Cardiac muscle cell (in vitro differentiated cells and primary cell): ENCODE measurements at places on chromosomes 1 and 21. TPM values are rescaled to one million over a fixed set of nuclear protein-coding genes. Genes with fewer than 3 reads are reported as not detected.
A peak's percentile ranks its signal among the peaks of the same experiment; 100 is the strongest.

GRCh38 chr1:77222496-77222895 is 3.3 kb upstream of the PIGK start:
- no peak for DNase-seq
- no peaks in the 10 kb centered on the region for H3K27me3 ChIP-seq
- no peak overlapping the region for H3K27ac ChIP-seq

GRCh38 chr1:154556422-154556821 is 2.0 kb downstream of the UBE2Q1 start:
- DNase-seq: peak; percentile 70
- H3K27me3 ChIP-seq: no peaks in the 10 kb centered on the region
- peak overlapping the region; percentile 63 for H3K4me3 ChIP-seq
- H3K27ac ChIP-seq: peak overlapping the region; percentile 81
- H3K4me1 ChIP-seq: peaks cover 20% of the 10 kb centered on the region
- H3K36me3 ChIP-seq: peaks cover 39% of the 10 kb centered on the region

The PGBD5 gene
- polyA plus RNA-seq: 0.40 TPM in 1 of 2 replicates, not detected in the other

GRCh38 chr1:75996196-75996595 is 64.0 kb upstream of the ASB17 start:
- H3K27ac ChIP-seq: no peak overlapping the region
- H3K36me3 ChIP-seq: no peaks in the 10 kb centered on the region
- DNase-seq: no peak
- peaks cover 4% of the 10 kb centered on the region for H3K4me1 ChIP-seq

GRCh38 chr1:118841521-118841920 is 146.6 kb downstream of the TBX15 start:
- no peak overlapping the region for H3K27ac ChIP-seq
- no peaks in the 10 kb centered on the region for H3K4me1 ChIP-seq
- H3K36me3 ChIP-seq: no peaks in the 10 kb centered on the region
- H3K4me3 ChIP-seq: no peak overlapping the region

The SPRR1B gene
- polyA plus RNA-seq: not detected in 2 replicates

DNA sequence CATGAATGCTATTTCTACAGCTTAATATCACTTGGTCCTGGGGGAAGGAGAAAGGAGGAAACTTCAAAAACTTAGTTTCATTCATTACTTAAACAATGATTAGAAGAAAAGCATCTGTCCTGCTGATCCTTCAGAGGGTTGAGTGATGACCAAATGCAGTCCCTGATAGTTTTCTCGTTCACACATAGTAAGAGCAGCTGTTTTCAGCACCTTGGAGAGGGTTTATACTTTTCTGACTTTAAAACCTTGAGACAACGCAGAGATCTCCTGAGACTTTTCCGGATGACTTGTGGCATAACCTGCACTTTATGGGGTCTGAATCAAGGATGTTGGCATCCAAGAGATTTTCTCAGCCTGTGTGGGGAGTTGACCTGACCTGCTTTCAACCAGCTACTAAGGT is 94.0 kb upstream of the KCND3 start:
- peak; percentile 76 for DNase-seq
- H3K36me3 ChIP-seq: no peaks in the 10 kb centered on the region
- no peaks in the 10 kb centered on the region for H3K4me1 ChIP-seq
- no peak overlapping the region for H3K27ac ChIP-seq

DNA sequence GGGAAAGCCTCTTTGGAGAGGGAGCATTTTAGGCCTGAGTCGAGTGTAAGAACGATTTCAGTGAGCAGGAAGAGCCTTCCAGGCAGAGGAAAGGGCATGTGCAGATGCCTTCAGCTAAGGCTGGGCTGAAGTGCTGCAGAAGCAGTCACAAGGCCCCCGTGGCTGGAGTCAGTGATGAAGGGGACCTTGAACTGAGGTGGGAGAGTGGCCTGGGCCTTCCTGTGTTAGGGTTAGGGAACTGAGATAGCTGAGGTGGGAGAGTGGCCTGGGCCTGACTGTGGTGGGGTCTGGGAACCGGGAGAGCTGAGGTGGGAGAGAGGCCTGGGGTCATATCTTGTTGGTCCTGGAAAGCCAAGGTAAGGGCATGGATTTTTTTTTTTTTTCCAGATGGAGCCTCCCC is 50.9 kb upstream of the ETV3 start:
- H3K4me1 ChIP-seq: no peaks in the 10 kb centered on the region
- no peak overlapping the region for H3K4me3 ChIP-seq
- H3K36me3 ChIP-seq: no peaks in the 10 kb centered on the region
- H3K27ac ChIP-seq: no peak overlapping the region
- no peaks in the 10 kb centered on the region for H3K27me3 ChIP-seq

The TDRD5 gene
- polyA plus RNA-seq: not detected in 2 replicates

DNA sequence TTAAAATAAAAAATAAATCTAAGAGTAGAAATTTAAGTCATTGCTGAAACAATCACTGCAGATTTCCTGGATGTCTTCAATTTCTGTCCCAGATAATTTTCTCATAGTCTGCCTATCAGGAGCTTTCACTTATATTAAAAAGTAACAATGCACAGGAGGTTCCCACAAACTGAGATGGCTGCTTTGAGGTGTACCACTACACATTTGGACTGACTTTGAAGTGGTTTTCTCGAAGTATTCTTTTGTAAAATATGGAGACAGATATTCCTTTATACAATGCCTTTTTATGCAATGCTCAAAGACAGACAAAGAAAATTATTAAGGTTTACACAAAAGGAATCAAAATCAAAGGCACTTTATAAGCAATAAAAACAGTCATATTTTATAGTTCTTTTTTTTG is 24.5 kb downstream of the TOR1AIP2 start:
- DNase-seq: no peak
- H3K4me3 ChIP-seq: no peak overlapping the region

DNA sequence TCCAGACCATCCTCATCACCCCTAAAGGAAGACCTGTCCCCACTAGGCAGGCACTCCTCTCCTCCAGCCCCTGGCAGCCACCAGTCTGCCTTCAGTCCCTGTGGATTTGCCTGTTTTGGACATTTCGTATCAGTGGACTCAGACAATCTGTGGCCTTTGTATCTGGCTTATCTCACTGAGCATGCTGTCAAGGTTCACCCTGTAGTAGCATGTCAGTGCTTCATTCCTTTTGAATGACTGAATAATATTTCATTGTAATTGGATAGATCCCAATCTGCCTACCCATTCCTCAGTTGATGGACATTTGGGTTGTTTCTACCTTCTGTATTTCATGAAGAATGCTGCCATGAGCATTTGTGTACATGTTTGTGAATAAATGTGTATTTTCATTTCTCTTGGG is 32.9 kb upstream of the RNF187 start:
- H3K36me3 ChIP-seq: no peaks in the 10 kb centered on the region
- H3K27me3 ChIP-seq: no peaks in the 10 kb centered on the region
- peaks cover 14% of the 10 kb centered on the region for H3K4me1 ChIP-seq
- no peak for DNase-seq
- no peak overlapping the region for H3K4me3 ChIP-seq

- H3K27ac ChIP-seq: no peak overlapping the region
- H3K4me1 ChIP-seq: no peaks in the 10 kb centered on the region
- H3K4me3 ChIP-seq: no peak overlapping the region
- no peak for DNase-seq
- H3K27me3 ChIP-seq: no peaks in the 10 kb centered on the region
Measured at GRCh38 chr21:28482657-28483056, 510.0 kb downstream of the LTN1 start.

DNA sequence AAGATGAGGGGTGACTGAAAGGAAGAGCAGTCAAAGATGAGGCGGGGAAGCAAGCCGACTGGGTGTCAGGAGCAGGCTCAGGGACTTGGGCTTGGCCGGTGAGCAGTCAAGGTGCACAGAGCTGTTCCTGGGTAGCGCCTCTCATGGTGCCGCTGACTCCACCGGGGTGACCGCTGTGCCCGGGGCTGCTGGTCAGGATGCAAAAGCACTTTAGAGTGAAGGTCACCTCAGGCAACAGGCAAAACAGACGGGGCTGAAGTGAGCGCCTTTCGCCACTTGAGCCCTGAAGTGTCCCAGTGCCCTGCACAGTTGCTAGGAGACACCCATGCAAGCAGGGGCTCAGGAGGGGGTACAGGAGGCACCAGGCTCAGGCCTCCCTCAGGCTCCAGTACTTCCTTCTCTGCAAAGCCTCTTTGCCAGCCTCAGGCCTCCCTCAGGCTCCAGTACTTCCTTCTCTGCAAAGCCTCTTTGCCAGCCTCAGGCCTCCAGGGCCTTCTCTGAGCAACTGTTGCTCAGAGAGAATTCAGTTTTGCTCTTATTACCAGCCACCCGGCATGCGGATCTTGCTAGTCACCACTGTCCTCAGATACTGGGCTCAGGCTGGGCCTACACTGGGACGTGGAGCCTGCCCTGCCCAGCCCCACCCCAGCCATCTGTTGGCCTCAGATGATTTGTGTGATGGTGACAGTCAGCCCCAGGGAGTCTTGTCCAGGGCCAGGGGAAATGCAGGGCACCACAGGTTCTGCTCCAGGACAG is 99.7 kb upstream of the IRF2BP2 start:
- no peak for DNase-seq
- no peaks in the 10 kb centered on the region for H3K36me3 ChIP-seq
- H3K27ac ChIP-seq: peak overlapping the region; percentile 56

DNA sequence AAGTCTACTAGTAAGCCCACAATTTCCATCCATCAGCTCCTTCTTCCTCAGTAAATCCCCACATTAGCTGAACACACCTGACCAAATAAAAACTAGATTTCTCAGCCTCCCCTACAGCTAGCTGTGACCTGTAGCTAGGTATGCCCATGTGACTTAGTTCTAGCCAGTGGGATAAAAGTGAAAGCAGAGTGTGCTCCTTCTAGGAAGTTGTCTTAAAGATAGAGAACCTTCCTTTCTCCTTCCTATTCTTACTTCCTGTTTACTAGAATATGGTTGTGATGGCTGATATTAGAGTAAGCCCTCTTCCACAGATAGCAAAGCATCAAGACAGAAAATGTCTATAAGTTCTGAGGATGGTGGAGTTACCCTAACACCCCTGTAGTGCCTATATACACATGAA is 67.0 kb downstream of the PIK3R3 start:
- H3K27ac ChIP-seq: no peak overlapping the region
- peaks cover 23% of the 10 kb centered on the region for H3K36me3 ChIP-seq
- no peaks in the 10 kb centered on the region for H3K4me1 ChIP-seq
- H3K27me3 ChIP-seq: no peaks in the 10 kb centered on the region
- no peak for DNase-seq
- H3K4me3 ChIP-seq: no peak overlapping the region

DNA sequence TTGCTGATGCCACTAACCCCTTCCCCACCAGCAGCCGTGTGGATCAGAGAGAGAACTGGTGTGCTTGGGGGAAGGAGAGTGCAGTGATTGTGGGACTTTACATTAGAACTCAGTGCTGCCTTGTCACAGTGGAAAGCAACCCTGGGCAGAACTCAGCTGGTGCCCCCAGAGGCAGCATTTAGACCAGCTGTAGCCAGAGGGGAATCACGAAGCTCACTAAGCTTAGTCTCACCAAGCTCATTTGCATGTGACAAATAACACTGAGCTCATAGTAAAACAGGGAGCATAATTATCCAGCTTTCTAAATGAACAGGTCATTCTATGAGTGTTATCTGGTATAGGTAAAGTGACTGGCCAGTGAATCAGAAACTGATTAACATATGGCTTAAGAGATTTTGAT is 9.8 kb upstream of the SMAP2 start:
- no peak for DNase-seq
- H3K27ac ChIP-seq: no peak overlapping the region
- no peaks in the 10 kb centered on the region for H3K36me3 ChIP-seq
- no peak overlapping the region for H3K4me3 ChIP-seq
- H3K4me1 ChIP-seq: no peaks in the 10 kb centered on the region
- H3K27me3 ChIP-seq: no peaks in the 10 kb centered on the region

The RHOU gene
- polyA plus RNA-seq: 0.79 and 2.3 TPM in 2 replicates

The FMO3 gene
- not detected in 2 replicates for polyA plus RNA-seq

GRCh38 chr21:45079351-45079750 is 5.0 kb downstream of the ADARB1 start:
- H3K27ac ChIP-seq: no peak overlapping the region
- no peaks in the 10 kb centered on the region for H3K36me3 ChIP-seq
- no peak for DNase-seq
- no peaks in the 10 kb centered on the region for H3K4me1 ChIP-seq
- H3K27me3 ChIP-seq: peaks cover 14% of the 10 kb centered on the region

DNA sequence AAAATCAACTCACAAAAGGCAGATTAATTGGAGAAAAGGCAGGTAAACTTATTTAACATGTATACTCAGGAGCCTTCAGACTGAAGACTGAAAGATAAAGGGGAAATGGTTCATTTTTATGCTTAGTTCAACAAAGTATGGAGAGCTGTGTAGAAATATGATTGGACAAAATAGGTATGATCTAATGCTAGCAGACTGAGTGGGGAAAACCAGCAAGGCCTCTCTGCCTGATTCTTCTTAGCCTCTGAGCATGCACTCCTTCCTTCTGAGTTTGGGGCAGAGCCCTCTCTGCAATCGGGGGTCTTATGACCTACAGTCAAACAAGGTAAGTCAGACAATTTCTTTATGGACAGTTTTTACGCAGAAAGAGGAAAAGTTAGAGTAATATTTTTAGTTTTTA is 38.8 kb upstream of the SUCO start:
- peaks cover 25% of the 10 kb centered on the region for H3K4me1 ChIP-seq
- H3K27me3 ChIP-seq: no peaks in the 10 kb centered on the region
- no peaks in the 10 kb centered on the region for H3K36me3 ChIP-seq
- DNase-seq: no peak
- H3K27ac ChIP-seq: no peak overlapping the region

GRCh38 chr1:32246888-32247273 is at the start of gene FAM167B:
TSS of gene FAM167B (plus strand) at chr1:32247222. CDS start at chr1:32247422, 200 bp downstream.
- H3K27ac ChIP-seq: no peak within 1 kb of the TSS
- DNase-seq: no peak
- H3K36me3 ChIP-seq: no peaks in the 10 kb centered on the region

- DNase-seq: no peak
- H3K27me3 ChIP-seq: no peaks in the 10 kb centered on the region
- H3K36me3 ChIP-seq: no peaks in the 10 kb centered on the region
- H3K27ac ChIP-seq: peak overlapping the region; percentile 35
Measured at GRCh38 chr21:28751176-28751575, 241.5 kb downstream of the LTN1 start.

GRCh38 chr1:175078629-175079028 is 11.0 kb downstream of the TNN start:
- no peak overlapping the region for H3K27ac ChIP-seq
- no peak overlapping the region for H3K4me3 ChIP-seq
- no peaks in the 10 kb centered on the region for H3K4me1 ChIP-seq
- no peaks in the 10 kb centered on the region for H3K36me3 ChIP-seq

DNA sequence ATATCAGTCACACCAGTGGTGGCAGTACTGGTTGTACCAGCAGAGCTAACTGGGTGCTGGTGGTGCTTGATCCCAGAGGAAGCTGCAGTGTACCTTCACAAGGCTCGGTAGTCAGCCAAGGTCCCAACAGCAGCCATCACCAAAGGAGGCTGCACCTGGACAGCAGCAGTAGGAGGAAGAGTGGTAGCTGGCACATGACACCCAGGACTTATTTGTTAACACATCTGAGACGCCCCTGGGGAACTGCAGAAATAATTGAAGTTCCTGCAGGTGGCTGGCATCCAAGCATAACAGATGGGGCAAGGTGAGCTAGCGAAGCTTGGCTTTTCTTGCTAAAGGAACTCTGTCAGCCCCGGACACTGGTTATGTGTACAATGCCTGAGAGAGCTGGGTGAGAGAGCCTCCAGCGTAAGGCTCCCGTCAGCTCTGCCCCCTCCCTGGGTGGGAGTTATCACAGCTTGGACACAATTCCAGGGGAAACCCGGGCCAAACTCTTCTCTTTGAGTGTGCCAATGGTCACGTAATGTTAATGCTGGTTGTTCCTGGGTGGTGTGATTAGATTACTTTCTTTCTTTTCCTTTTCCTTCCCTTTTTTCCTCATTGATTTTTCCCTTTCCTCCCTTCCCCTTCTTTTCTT is 29.1 kb upstream of the PARP1 start:
- no peaks in the 10 kb centered on the region for H3K27me3 ChIP-seq
- H3K36me3 ChIP-seq: no peaks in the 10 kb centered on the region
- H3K4me3 ChIP-seq: no peak overlapping the region
- H3K27ac ChIP-seq: no peak overlapping the region

GRCh38 chr1:38077523-38078147 is 31.0 kb upstream of the POU3F1 start:
- no peak overlapping the region for H3K4me3 ChIP-seq
- no peaks in the 10 kb centered on the region for H3K4me1 ChIP-seq
- DNase-seq: no peak
- no peak overlapping the region for H3K27ac ChIP-seq
- no peaks in the 10 kb centered on the region for H3K27me3 ChIP-seq
